ENCODE measurements at places on chromosomes 2 and 18.

GRCh38 chr2:101302016-101302415 lies 6.5 kb downstream of the RNF149 start:
- no peak for DNase-seq

DNA sequence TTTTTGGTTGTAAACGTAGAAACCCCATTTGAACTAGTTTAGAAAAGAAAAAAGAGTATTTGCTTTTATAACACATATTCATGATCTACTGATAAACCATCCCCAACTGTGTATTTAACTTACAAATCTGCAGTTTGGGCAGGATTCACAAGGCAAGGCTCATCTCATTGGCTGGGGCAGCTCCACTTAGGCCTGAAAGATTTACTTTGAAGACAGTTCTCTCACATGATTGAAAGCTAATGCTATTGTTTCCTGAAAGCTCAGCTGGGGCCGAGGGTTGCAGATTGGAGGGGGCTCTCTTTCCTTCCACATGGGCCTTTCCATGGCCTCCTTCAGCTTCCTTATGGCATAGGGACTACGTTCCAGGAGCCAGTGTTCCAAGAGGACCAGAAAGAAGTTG lies 47.4 kb downstream of the ARHGAP15 start:
- DNase-seq = no peak

- no peak for DNase-seq
Measured at GRCh38 chr2:239536186-239536585, 135.4 kb upstream of the HDAC4 start.

DNA sequence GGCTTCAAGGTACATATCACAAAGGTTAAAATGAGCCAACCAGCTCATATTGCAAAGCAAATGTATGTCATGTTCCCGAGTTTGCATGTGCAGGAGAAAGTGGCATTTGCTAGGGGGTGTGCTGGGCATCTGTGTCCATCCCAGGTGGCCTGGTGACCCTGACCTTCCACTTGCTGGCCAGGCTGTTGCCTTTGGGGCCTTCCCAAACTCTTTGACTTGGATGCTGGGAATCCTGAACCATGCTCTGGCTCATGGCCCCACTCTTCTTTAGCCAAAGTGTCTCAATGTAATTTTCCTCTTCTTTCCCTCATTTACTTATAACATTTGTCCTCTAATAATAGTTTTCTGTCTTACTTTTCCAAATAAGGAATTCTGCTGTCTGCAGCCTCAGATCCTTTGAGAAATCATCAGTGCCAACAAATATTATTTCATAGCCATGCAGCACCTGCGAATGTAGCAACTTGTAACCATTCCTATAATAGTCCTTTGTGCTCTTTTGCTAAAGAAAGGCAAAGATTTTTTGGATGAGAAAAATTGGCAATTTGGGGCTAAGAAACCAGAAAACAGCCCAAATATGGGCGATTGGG lies 64.2 kb downstream of the MTCL1 start:
- DNase-seq = no peak

DNA sequence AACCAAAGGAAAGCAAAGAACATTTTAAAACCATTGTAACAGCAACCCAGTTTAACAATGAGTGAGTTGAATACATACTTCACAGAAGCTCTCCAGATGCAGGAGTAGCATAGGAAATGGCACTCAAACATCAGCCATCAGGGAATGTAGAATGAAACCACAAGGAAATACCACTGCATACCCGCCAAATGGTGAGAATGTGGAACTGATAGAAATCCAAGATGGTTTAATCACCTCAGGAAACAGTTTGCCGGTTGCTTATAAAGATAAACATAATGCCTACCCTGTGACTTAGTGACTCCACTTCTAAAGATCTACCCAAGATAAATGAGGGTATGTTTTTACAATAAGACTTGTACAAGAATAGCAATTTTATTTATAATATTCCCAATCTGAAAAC lies 132.0 kb downstream of the GALNT1 start:
- peak; percentile 71 for DNase-seq
